ENCODE measurements at places on chromosomes 3 and 15.
A peak's percentile ranks its signal among the peaks of the same experiment; 100 is the strongest.

- DNase-seq = peak; percentile 93
Measured at GRCh38 chr3:112101916-112102315, 15.7 kb downstream of the C3orf52 start.

GRCh38 chr15:59340325-59340724 is 32.3 kb downstream of the MYO1E start:
- DNase-seq = no peak

DNA sequence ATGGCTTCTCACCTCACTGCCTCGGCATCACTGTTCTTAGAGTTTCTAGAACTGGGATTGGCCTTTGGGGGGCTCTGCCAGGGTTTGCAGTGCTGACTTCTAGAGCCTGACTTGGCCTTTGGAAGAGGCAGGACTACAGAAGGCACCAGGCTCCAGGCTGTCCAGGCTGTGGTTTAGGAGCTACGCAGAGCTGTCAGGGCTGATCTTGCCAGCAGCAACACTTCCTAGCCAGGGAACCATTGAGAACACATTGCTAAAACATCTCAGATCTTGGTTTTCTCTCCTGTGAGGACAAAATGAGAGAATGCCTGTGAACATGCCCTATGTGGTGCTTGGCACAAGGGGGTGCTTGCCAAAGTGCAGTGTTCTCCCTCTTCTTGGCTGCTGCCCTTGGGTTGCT is 34.6 kb upstream of the APEH start:
- no peak for DNase-seq

DNA sequence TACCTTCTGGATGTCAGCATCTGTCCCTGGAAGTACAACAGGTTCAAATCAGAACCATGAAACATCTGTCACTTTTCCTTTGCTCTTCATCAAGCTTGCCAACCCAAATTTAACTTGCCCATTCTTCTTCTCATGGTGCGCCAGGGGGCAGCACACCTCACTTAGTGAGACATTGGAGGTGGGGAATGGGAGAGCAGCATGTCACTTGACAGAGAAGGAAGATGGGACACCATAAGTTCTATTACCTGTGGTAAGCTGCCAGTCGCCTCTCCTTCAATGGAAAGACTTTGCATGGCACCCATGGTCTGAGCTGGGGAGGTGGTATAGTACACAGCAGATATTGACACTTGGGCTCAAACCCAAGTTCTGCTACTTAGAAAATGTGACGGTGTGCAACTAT is 2.9 kb downstream of the SCN5A start:
- peak; percentile 28 for DNase-seq

DNA sequence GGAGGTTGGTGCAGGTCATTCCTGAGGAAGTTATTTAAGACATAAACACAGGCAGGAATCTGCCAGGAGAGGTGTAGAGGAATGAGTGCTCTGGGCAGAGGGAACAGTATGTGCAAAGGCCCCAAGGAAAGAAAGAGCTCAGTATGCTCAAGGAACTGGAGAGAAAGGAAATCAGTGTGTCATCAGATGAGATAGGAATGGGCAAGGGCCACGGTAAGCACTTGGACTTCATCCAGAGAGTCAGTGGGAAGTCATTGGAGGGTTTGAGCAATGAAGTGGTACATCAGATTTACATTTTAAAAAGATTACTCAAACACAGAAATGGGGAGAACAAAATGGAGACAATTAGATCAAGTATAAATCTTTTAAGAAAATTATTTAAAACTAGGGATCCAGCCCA is 272.2 kb downstream of the ADAMTSL3 start:
- DNase-seq = peak; percentile 3

GRCh38 chr3:52388933-52389332 is 56.0 kb downstream of the SEMA3G start:
- no peak for DNase-seq

DNA sequence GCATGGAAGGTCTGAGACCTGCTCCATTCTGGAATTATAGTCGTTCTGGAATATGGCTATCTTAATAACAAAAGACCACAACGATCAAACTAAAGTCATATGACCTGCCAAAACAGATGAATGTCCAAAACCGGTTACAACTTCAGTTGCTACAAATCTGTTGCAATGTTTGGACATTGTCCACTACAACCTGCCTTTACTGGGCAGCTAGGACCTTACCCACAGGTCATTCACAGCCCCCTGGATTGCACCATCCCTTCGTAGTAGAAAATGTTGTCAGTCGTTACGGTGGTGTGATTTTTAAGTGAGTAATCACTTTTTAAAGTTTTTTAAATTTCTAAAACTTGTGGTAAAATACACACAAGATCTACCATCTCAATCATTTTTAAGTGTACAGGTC is 22.5 kb upstream of the SRGAP3 start:
- no peak for DNase-seq

DNA sequence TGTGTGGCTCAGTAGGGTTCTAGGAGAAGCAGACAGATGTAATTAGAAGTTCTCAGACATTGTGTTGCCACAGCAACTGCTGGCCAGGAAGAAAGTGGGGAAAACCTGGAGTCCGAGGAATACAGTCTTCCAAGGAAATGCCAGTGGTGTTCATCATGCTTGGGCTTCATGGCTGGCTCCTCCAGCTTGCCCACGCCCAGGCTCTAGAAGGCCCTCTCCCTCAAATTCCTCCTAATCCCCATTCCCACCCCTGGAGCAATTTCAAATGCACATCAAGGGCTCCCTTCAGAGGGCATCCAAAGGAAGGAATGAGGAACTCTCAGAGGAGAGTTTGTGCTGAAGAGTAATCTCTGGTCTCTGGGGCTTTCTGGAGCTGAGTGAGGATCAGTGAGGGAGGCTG is 21.9 kb downstream of the FSTL1 start:
- peak; percentile 75 for DNase-seq

DNA sequence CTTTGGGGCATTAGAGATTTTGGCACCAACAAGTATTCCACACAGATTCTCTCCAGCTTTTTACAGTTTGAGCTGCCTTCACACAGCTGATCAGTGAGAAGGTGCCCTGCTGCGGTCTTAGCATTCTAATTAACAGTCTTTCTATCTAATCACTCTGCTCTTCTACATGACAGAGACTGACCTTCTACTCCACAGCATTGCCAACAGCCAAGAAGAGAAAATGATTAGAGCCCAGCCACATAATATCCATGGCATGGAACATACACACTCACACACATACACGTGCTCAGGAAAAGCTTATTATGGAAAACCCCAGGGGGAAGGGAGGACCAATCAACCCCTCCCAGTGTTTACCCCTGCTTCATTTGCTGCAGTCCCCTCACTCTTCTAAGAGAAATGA is 76.1 kb upstream of the PPP2R3A start:
- DNase-seq = no peak

GRCh38 chr3:77102951-77103769 is 63.3 kb downstream of the ROBO2 start:
- DNase-seq = peak; percentile 20

DNA sequence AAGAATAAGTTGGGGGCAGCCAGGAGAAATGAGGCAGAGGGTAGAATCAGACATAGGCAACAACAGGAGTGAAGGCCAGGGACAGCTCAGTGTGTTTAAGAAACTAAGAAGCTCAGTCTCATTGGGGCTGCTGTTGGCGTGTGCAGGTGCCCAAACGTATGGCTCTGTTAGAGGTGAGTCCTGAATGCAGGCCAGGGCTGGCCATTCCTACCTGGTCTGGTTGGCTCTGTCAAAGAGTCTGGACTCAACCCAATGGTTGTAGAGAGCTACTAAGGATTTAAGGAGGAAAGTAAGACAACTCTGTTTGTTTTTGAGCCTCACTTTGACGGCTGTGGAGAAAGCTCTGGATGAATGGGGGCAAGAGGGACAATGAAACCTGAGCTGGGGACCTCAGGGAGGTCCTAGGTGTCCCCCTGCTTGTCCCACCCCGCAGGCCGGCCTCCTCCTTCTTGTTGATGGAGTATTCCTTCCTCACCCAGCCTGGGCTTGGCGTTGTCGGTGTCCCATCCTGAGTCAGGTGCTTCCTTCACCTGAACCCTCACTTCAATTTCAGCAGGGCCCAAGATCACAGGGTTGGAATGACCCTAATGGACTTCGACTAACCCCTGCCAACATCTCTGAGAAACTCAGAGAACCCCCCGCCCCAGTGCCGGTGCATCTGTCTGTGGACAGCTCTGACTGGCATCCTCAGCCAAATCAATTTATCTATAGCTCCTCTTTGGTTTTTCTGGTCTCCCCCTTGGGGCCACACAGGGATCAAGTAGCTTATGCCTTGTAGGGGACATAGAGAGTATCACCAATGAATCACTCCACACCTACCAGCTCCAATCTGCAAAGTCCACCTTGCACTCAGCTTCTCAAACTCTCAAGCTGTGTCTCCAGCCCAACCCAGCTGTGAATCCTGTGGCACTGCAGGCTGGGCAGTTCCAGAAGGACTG is 8.3 kb downstream of the ITGA11 start:
- no peak for DNase-seq

GRCh38 chr3:77539014-77539413 is 499.1 kb downstream of the ROBO2 start:
- DNase-seq = no peak

GRCh38 chr15:68694111-68694510 is 115.3 kb downstream of the CORO2B start:
- DNase-seq = no peak

DNA sequence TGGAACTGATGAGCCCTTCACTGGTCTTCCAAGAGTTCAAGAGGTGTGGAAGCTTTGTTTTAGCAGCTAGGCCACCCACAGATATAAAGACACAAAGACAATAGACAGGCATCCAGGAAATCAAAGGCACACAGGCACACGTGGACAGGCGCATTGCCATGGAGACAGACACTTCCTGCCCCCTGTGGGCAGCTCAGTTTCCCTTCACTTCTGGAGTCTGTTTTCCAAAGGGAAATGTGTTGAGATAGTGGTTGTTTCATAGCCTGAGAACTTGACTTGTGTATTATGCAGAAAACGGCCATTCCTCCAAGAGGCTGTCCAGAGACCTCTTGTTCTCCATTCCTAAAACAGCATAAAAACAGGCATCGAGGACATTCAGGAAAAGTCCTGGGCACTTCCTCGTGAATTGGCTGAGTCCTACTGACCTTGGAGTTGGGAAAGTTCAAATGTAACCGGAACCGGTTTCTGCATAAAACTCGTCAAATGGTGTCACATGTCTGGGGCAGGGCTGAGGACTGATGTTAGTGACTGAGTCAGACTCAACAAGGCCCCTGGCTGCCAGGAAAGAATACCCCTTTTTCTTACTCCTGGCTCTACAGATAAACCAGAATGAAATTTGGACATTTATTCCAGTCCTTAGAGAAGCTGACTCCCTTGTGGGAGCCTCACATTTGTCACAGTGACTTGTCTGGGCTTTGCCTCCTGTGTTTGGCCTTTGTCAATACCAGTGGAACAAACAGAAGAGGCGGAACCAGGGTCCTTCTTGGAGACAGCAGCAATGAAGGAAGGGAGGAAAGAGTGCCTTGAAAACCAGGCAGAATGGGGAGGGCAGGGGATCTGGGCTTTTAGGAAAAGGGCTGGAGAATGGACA is 1.3 kb downstream of the ALPK3 start:
- peak; percentile 10 for DNase-seq

DNA sequence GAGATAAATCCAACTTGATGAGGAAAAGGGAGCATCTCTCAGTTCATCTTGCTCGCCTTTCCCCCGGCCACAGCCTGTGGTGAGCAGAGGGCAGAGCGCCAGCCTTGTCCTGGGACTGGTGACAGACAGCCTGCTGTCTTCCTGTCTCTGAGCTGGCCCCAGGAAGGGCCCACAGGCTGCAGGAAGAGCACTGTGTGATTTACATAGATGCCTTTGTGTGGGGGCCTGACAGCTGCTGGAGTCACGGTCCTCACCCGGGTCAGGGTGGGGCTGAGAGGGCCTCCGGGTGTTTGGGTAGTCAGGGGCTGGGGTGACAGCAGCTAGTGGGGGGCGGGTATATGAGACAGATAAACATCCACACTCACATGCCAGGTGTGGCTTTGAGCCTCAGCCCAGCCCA is 29.3 kb downstream of the PLA2G4D start:
- DNase-seq = no peak

GRCh38 chr15:78804391-78804792 is 6.9 kb downstream of the ADAMTS7 start:
- DNase-seq = no peak

- no peak for DNase-seq
Measured at GRCh38 chr15:88470625-88471372, 3.3 kb downstream of the MRPS11 start.

DNA sequence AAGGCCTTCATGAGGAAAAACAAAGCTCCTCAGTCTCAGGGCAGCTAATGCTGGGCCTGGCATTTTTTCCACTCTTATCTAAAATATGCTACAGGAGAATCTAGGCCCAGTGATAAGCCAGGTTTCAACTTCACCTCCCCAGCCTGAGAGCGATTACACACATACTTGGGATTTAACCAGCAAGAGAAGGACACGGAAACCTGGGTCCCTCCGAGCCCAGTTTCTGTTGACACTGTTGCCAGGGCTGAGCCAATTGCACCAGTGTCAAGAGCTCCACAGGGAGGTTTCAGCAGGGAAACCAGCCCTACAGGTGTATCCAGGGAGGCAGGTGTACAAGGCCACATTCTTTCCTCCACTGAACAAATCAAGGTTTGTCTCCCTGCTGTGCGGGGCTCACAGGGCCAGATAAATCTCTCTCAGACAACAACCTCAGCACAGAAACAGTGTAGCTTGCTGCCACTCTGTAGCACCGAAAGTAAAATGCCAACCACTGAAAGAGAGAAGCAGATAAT is 85.4 kb downstream of the MAGI1 start:
- DNase-seq = no peak

GRCh38 chr15:85993116-85993515 is 86.6 kb upstream of the AGBL1 start:
- DNase-seq = no peak

- no peak for DNase-seq
Measured at GRCh38 chr3:45566196-45566595, 28.4 kb upstream of the LIMD1 start.

- DNase-seq = no peak
Measured at GRCh38 chr15:19944261-19944888, 597.2 kb downstream of the GOLGA6L6 start.

Measured in fibroblast of skin of right quadriceps (primary cell).